ENCODE measurements at places on chromosomes 3 and 15. TPM values are rescaled to one million over a fixed set of nuclear protein-coding genes. Genes with fewer than 3 reads are reported as not detected.

DNA sequence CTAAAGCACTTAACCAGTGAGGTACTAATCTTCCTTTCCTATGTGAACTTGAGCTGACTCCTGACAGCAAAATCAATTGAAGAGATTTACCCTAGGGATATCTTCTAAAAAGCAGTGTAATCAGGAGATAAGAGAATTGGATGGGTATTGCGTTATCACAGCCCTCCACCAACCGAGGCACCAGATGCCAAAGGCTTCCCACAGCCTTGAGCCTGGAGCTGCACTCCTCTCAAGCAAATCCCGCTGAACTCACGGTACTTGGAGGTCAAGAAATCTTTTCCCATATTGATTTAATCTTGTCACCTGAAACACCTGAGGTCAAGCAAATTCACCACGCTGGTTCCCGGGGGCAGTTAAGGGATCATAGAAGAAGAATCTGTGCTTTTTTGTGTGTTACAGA, 346.8 kb downstream of the TBL1XR1 start:
- DNase-seq = no peak

DNA sequence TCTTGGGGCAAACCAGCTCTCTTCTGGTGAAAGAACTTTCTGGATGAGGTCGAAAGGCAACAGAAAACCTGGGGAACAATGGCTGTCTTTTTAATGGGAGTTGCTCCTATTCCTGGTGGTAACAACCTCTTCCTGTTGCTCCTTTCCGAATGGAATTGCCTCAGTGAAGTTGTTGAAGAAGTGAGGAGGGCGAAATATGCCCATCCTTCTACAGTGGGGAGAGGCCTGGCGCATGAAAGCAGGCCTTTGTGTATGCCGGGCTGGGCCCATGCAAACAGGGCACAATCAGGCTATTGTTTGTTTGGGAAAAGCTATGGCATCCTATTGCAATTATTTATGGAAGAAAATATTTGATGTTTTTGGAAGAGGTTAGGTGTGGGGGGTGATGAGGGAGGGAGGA, 166.9 kb downstream of the IGF1R start:
- DNase-seq = peak; percentile 82

CHRNA3 gene
- total RNA-seq = 0.16 TPM

DNA sequence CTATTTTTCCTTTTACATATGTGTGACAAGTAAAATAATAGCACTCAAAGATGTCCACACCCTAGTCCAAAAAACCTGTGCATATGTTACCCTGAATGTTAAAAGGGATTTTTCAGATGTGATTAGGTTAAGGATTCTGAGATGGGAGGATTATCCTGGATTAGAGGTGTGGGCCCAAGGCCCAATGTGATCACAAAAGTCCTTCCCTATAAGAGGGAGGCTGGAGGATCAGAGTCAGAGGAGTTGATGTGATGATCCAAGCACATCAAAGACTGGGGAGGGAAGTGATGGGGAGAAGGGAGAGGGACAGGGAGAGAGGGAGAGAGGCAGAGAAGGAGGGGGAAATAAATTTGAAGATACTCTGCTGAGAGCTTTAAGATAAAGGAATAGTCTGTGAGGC, 512.6 kb downstream of the PLOD2 start:
- DNase-seq = no peak

GRCh38 chr15:98744506-98744905, 96.2 kb downstream of the IGF1R start:
- no peak for DNase-seq

TMC3 gene
- 0.13 TPM for total RNA-seq

DNA sequence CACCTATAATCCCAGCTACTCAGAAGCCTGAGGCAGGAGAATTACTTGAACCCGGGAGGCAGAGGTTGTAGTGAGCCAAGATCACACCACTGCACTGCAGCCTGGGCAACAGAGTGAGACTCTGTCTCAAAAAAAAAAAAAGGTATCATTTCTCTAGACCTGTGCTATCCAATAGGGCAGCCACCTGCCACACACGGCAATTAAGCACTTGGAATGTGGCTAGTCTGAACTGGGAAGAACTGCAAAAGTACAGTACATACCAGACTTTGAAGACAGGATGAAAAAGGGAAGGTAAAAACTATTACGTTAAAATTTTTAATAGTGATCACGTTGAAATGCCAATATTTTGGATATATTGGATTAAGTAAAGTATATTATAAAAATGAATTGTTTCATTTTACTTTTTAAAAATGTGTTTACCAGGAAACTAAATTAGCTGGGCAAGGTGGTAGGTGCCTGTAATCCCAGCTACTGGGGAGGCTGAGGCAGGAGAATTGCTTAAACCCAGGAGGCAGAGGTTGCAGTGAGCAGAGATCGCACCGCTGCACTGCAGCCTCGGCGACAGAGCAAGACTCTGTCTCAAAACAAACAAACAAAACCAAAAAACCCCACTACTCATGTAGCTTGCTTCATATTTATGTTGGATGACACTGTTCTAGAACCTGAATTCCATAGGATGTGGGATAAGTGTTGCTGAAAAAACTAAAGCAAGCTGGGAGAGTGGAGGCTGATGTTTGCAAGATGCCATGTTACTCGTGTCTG, 2.3 kb downstream of the CYP8B1 start:
- DNase-seq = no peak

All from dorsolateral prefrontal cortex (tissue), 122 donors.